Activated CD4-positive, CD25-positive, alpha-beta regulatory T cell (primary cell): ENCODE measurements at places on chromosomes 12 and 14.

GRCh38 chr12:27338473-27338872 is 5.8 kb downstream of the BMAL2 start:
- DNase-seq = no peak

DNA sequence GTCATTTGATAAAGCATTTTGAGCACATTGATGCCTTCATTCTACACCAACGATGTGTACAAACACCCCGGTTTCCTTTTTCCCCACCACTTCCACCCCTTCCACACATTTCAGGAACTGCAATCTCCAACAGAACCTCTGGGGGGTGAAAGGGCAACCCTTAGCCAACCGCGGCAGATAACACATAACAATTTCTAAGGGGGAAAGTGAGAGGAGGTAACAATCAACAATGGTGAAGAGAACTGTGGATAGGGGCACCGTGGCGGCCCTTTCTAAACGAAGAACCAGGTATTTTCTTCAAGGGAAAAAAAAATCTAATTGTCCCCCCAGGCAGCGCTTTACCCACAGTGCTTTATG is 1.1 kb downstream of the KITLG start:
- no peak for DNase-seq

DNA sequence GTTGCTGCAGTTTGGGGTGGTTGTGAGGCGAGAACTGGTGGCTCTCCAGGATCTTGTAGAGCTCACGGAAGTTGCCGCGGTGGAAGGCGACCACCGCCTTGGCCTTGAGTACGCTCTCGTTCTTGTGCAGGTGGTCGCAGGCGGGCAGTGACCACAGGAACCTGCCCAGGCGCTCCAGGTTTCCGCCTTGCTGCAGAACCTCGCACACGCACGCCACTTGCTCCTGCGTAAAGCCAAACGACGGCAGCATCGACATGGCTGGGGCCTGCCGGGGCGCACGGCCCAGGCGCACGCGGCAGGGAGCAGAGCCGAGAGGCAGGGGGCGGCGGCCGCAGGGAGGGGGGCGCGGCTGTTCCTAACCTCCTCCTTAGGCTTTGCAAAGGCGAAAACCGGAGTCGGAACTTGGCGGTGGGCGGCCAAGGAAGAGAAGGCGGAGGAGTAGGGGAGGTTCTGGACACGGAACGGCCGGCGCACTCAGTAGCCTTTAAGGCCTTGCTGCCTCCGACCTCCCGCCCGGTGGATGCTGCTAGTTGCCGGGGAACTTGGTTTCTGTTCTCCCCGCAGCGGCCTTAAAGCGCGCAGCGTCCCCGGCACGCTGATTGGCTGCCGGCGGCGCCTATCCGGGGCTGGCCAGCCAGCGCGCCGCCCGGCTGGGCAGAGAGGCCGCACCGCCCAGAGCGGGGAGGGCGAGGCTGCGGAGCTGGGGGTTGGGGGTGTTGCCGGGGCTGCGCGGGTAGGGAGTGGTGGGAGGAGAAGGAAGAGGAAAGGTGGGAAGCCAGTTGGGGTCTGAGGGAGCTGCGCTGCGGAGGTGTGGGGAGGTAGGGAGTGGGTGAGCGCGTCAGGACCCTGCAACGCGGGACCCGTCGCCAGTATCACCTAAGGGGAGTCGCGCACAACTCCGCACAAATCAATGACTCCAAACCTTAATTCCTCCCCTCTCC is at the start of gene SIX1:
Gene SIX1 (minus strand): TSS at position 544 of the 941 bp plus-strand sequence. CDS start 288 bp downstream, at position 256.
- no peak for DNase-seq

GRCh38 chr12:49501895-49502294 is 36.9 kb upstream of the KCNH3 start:
- no peak for DNase-seq

- DNase-seq = no peak
These were observed 90.0 kb downstream of the NINJ2 start for GRCh38 chr12:573232-573631.

- no peak for DNase-seq
These were observed 94.2 kb downstream of the DDX51 start for GRCh38 chr12:132049876-132050275.

DNA sequence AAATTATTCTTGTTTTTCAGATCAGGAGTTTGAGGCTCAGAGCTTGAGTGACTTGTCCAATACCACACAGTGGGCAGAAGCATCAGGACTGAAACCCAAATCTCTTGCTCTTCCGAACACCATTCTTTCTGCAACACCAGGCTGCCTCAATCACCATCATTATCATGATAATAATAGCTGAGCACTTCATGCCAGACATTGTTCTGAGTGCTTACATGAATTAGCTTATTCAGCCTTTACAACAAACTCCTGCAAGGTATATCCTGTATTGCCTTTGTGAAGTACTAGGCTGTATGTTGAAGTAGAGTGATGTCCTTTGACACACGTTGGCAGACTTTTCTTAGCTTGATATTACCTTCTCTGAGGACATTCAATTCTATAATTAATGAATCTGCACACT is 257.4 kb upstream of the ATP2B1 start:
- DNase-seq = no peak

GRCh38 chr12:122571821-122572220 is 44.8 kb downstream of the KNTC1 start:
- no peak for DNase-seq

DNA sequence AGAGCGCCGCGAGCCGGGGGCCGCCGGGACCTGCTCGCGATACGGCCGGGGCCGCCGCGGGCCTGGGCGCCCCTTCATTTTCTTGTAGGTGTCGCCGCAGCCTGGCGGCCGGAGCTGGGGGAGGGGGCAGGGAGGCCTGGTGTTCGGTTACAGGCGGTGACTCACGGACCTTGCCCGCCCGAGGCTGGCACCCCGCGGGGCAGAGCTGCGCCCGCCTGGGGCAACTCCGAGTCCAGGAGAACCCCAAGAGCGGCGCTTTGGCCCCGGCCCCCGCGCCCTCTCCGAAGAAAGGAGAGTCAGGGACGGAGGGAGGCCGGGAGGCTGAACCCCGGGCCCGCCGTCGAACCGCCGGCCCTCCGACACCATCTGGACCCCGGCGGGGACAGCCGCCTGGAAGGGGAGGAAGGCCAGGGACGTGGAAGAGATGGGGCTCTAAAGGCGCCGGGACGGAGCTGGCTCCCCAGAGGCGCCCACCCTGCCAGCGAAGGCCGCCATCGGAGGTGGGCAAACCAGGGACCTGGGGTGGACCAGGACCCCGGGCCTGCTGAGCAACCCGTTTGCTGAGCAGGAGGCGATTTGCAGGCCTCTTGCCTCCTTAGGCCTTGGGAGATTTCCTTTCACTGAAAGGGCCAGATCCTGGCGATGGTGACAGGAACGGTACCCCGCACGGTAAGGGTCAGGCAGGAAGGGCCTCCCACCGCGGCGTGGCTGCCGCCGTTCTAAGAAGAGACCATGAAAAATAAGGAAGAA is 843 bp upstream of the NUAK1 start:
- no peak for DNase-seq

DNA sequence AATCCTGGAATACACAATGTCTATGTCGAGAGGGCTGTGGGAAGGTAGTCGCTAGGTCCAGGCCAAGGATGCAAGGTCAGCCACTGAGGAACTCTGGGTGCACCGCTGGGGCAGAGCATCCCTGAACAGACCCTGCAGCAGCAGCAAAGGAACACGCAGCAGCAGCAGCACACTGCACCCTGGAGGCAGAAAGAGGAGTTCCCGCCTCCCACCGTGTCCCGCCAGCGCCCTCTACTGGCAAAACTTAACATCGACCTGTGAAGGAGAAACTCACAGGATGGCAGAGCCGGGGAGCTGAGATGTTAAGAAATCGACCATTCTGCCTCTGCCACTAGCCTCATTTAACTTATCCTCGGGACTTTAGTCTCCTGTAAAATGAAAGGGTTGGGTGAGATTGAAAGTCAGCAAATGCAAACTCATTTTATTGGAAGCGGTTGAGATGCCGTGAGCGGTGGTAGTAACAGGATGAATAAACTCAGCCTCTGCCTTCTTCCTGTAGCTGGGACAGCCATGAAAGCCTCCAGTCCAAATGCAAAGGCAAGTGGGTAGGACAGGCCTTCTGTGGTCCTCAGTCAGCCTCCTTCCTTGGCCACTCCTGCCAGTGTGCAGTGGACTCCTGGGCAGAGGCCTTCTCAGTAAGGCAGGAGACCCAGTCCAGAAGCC is 45.6 kb downstream of the STAB2 start:
- no peak for DNase-seq

- DNase-seq = no peak
These were observed 8.1 kb downstream of the BCL7A start for GRCh38 chr12:122029620-122030423.

DNA sequence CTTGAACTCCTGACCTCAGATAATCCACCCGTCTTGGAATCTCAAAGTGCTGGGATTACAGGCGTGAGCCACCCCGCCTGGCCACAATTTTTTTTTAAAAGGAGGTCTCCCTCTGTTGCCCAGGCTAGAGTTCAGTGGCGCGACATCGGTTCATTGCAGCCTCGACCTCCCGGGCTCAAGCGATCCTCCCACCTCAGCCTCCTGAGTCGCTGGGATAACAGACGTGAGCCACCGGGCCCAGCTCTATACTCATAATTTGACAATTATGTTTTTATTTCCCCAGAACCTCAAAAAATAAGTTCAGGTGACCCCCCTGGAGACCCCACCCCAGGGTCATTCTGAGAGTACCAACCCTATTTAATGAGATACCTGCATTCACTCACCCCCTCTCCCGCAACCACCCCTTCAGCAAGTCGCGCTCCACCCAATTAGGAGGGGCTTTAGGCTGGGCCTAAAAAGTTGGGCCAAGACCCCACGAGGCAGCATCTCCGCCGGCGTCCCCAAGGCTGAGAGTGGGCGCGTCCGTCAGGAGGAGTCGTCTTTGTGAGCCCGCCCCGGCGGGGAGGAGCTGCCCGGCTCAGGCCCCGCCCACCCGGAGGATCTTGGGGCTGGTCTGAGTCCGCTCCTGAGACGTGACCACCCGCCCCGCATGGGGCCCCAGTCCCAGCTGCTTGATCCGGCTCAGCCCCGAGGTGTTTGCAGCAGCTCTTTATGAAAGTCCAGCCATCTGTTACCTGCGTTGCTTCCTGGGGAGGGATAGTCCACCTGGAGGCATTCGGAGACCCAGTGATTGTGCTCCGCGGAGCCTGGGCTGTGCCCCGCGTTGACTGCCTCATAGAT is at the start of gene ANKRD33:
Gene ANKRD33 (plus strand): TSS at position 628 of the 840 bp plus-strand sequence. CDS start 84 bp downstream, at position 712.
- DNase-seq = no peak

DNA sequence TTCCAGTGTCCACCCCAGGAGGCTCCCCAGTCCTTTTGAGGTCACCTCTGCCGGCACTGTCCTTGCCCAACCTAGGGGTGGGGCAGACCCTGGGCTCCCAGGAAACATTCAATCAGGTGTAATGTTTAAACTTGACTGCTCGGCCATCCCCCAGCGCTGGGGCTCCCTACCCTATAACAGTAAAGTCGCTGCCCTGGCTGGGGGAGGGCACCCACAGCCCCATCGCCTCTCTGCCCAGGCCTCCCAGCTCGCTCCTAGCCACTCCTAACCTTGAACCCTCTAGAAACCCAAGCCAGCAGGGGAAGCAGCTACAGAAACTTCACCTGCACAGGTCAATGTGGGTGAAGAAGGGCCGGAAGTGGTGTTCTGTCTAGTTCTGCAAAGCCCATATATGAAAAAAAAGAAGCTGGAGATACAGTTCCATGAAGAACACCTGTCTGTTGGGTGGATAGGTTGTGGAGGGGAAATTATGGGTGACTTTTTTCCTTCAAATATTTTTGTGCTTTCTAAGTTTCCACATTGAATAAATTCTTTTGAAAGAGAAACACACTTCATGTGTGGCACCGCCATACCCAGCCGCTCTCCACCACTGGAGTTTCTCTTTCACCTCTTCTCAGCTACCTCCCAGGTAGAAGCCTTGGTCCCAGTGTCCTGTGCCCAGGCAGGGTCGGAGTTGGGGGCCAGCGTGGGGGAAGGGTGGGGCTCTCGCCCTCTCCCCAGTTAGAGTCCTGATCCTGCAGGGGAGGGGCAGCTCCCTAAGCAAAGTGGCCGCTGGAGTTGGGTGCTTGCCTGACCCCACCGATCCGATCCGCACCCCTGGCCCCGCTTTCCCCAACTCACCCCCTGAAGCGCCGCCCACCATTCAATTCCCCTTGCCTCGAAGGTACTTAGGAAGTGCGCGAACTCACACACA is 1.1 kb downstream of the CLMN start:
- no peak for DNase-seq

- DNase-seq = no peak
These were observed 590.2 kb downstream of the TMTC2 start for GRCh38 chr12:83276904-83277303.

DNA sequence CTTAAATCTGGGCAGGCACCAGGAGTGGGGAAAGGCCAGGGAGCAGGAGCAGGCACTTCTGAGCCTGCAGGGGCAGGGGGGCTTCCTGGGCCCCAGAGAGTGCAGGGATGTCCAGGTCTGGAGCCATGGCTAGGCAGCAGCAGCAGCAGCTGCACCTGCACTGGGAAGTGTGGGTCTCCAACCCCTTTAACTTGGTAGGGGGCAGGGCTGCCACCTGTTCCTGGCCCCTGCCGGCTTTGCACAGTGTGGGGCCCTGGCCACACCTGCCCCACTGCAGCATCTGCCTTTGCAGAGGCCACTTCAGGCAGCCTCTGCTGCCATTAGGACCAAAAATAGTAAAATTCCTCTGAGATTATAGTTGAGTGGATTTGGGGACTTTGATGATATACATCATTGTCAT is 138.5 kb downstream of the SLC16A7 start:
- no peak for DNase-seq

- no peak for DNase-seq
These were observed 277.7 kb downstream of the VRK1 start for GRCh38 chr14:97074856-97075255.

DNA sequence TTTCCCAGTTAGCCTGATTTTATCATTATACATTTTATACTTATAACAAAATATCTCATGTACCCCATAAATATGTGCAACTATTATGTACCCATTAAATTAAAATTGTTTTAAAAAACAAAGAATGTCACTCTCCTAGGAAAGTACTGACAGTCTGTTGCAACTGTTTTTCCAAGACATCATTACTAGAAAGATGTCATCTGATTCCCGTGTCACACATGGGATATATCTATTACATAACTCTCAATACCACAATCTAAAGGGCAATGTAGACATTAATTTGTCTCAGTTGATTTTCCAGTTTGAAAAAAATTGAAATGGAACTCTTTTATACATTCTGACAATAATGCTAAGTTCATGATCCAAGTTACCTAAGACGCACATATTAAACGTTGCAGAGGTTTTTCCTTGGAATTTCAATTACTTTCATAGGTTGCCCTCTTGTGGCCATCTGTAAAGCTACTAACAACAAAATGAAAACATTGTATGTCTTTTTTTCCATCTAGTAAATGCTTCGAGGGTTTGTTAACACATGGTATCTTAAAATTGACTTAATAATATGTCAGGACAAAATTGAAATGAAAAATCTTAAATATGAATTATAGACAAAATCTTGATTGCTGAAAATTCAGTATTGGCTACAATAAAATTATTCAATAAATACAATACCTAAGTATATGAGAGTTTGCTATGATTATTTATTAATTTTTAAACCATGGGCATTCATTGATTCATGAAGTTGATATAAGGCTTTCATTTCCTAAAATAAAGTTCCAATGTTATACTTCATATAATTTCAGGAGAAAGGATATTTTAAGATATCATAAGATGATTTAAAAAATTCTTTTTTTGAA is 131.6 kb downstream of the PPFIA2 start:
- DNase-seq = no peak
